ENCODE measurements at places on chromosomes 11 and 22.

- DNase-seq = no peak
Measured at GRCh38 chr11:44622721-44623258, 57.3 kb downstream of the CD82 start.

DNA sequence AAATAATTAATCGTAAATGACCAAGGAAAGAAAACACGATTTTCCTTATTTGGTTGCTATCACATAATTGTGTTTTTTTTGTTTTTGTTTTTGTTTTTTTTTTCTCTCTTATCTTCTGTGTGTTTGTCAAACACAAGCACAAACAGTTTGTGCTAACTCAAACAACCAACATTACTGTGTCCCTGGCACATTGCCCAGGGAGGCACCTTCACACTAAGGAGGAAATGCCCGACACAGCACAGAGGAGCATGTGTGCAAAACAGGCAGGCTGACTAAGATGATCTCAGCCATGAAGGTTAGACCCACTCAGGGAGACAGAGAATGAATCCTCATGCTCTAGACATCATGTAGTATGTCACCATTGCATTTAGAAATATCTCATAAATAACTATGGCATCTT, 130.1 kb downstream of the SOX6 start:
- peak; percentile 31 for DNase-seq

GRCh38 chr22:38030311-38031133, 26.7 kb upstream of the PICK1 start:
- no peak for DNase-seq

DNA sequence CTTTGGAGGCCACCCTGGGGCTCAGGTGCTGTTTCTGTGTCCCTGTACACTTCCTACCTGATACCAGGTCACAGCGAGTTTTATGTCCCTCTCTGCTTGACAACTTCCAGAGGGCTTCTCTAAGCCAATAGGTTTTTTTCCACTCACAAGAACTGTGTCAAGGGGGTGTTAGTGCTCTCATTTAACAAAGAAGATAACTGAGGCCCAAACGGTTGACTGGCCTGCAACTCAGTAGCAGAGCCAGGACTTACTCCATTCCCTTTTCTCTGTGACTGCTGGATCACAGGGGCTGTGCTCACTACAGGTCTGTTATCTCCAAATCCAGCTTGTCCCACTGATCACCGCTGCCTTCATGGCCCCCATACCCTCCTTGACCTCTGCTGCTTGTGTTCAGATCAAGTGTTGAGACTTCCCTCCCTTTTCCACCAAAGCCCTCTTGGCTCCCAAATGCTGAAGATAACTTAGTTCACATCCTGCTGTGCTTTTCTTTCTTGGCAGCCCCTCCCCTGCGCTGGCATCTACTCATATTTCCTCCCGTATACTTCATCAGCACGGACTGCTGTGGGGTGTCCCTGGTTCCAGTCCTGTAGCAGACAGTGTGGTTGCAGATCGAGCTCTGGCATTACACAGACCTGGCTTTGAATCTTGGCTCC, 41.3 kb downstream of the POU2F3 start:
- DNase-seq = no peak

- DNase-seq = no peak
Measured at GRCh38 chr11:122138744-122139594, 23.0 kb upstream of the BLID start.

- no peak for DNase-seq
Measured at GRCh38 chr11:26904132-26904531, 89.8 kb upstream of the FIBIN start.

- peak; percentile 80 for DNase-seq
Measured at GRCh38 chr11:57345555-57346211, 7.5 kb downstream of the P2RX3 start.

- DNase-seq = no peak
Measured at GRCh38 chr11:118092907-118093571, 6.3 kb upstream of the SMIM35 start.

- DNase-seq = no peak
Measured at GRCh38 chr11:114087025-114087424, 27.5 kb downstream of the ZBTB16 start.

GRCh38 chr11:26995701-26996460, 2.0 kb downstream of the FIBIN start:
- DNase-seq = no peak

DNA sequence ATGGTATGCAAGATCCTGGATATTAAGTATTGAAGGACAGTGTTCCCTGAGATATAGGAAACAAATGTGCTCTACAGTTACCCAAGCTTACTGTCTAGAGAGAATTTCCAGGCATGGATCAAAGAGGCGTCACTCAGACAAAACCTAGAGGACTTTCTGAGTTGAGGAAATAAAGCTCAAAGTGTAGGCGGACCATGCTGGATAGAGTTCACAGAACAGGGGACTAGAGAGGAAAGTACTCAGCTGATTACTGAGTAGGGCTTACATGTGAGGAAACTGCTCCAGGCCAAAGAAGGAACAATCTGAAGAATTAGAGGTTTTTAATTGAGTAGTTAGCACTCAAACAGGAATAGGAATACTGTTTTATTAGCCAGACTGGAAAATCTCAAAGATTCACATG, 193.3 kb downstream of the TMEM135 start:
- DNase-seq = no peak

DNA sequence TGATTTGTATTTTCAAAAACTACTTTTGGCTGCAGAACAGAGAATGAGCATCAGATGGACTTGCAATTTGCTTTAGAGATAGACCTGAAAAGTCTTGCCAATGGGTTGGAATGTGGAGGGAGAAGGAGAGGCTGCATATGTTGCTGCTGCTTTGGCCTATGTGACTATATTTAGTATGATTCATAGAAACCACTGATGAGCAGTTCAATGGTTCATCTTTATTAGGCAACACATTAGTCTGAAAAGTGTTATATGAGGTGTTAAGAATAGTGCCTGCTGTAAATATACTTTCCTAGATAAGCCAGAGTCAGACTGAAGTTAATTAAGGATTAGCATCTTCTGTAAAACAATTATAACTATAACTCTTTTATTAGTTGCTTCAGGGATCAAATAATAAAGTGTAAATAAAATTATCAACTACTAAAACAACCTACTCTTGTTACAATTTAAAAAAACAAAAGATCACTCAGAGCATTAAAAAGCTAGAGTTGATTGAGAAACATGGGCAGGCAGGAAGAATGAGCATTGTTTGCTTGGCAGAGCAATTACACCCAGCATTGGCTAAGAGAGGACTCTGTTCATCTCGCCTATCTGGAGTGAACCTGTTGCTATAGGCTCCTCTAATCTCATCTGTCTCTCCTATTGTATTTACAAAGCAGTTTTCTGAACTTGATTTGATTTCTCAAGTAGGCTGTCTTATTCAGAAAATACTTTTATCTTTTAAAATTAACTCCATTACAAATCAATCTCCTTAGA, 36.3 kb downstream of the HORMAD2 start:
- no peak for DNase-seq

DNA sequence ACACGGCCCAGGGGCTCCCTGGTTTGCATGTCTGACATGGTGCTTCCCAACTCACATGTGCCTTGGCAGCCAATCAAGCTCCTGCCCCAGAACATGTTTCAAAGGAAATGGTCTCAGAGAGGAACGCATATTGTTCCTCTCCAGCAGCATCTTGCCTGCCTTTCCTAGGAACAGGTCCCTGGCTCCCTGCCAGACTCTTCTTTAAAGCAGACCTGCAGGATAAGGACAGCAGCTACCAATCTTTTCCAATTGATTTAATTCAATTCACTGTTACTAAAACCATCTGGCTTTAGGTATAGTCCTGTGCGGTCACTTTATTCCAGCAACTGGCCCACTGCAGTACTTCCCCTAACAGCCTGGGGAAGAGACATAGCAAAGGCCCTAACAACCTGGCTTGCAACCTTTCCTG, 79.9 kb downstream of the AMBRA1 start:
- no peak for DNase-seq

DNA sequence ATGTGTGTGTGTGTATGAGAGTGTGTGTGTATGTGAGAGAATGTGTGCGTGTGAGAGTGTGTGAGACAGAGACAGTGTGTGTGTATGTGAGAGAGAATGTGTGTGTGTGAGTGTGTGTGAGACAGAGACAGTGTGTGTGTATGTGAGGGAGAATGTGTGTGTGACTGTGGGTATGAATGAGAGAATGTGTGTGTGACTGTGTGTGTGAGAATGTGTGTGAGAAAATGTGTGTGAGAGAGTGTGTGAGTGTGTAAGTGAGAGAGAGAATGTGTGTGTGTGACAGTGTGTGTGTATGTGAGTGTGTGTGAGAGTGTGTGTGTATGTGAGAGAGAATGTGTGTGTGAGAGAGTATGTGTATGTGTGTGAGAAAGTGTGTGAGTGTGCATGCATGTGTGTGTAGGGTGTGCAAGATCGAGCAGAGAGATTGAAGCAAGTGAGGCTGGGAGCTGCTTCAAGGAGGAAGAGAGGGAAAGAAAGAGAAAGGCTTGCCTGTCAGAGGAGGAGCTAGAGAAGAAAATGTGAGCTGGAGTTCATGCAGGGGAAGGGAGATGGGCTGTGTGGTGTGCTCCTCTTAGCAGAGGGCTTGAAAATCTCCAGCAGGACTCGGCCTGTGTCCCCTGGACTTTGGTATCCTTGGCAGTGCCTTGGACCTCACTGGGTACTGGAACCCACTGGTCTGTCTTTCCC, 27.7 kb upstream of the TP53I11 start:
- no peak for DNase-seq

DNA sequence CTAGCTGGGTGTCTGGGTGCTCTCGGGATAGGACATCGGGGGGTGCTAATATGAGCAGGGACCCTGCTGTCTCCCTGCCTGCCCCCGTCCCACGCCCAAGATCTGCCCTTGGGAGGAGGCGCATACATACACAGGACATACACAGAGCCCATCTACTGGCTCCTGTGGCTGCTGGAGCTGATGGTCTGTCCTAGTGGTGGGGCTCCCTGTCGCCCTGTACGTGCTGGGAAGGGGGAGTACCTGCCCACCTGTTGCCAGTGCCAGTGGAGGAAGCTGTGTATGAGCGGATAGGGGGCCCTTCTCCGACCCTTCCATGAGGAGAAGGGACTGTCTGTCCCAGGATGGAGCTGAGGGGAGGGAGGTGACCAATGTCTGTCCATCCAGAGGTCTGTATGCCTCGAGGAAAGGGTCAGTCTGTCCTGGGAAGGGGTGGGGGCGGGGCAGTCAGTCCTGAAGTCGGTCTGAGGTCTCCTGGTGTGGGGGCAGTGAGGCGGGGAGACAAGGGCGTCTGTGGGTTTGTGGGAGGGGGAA, 952 bp downstream of the TBC1D10A start:
- DNase-seq = no peak

GRCh38 chr11:85947431-85948272, 92.5 kb downstream of the CCDC83 start:
- DNase-seq = peak; percentile 21
